ENCODE measurements at places on chromosomes 2 and 18.
A peak's percentile ranks its signal among the peaks of the same experiment; 100 is the strongest.

DNA sequence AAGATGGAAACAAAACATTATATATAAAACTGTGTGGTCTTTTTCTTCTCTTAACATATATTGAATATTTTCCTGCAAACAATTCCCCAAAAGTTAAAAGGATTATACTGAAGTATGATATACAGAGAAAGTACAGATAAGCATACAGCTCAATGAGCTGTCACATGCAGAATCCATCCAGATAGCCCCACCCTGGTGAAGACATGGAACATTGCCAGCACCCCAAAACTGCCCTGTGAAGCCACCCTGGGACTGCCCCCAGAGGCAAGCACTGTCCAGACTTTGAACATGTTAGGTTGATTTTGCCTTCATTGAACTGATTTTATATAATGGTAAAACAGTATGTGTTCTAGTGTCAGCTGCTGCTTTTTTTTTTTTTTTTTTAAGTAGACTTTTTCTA is 112.3 kb upstream of the IL1R2 start:
- DNase-seq = no peak

DNA sequence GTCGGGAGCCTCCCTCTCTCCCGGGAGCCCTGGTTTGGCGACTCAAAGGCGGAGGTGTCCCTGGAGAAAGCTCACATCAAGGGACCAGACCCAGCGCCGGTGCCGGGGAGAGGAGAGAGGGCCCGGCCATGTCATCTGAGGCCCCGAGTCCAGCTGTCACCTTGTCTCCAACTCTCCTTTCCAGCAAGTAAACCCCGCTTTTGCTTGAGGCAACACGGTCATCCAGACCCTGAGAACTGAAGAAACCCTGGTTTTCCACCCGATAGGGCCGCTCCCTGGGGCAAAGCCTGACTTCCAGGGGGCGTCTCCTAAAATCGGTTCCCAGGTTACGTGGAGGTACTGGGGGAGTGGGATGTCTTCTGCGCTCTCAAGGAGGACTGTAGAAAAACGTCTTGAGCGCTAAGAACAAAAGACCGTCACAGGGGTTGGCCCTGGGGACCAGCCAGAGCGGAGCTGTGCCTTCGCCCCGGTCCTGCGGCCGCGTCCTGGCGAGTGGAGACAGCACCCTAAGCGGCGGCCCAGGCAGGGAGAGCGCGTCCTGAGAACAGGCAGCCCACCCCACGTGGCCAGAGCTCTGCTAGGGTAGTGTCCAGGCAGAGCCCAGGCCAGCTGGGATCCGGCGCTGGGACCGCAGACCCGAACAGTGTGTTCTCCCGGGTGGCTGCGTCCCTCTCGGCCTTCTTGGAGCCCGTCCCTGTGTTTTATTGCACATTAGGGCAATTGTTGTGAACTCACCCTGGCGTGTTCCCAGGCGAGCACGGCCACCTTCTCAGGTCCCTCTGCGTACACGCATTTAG is 55.7 kb downstream of the TMEM18 start:
- no peak for DNase-seq

DNA sequence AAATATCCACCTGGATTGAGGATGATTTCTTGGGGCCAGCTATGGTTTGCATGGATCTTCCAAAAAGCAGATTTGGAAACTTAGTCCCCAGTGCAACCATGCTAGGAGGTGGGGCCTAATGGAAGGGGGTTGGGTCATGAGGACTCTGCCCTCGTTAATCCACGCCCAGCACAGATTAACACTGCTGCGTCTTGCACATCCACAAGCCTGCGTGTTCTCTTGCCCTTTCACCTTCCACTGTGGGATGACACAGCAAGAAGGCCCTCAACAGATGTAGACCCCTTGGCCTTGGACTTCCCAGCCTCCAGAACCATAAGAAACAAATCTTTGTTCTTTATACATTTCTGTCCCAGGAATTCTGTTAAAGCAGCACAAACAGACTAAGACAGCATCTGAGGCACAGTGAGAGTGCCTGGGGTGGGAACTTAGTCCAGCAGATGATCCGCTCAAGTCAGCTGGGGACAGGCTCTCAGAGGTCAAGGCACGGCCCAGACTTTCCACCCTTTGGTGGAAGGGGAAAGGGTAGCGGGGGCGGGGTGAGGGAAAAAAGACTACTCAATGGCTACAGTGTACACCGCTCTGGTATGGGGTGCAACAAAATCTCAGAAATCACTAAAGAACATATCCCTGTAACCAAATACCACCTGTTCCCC is 2.4 kb downstream of the RAB17 start:
- no peak for DNase-seq

DNA sequence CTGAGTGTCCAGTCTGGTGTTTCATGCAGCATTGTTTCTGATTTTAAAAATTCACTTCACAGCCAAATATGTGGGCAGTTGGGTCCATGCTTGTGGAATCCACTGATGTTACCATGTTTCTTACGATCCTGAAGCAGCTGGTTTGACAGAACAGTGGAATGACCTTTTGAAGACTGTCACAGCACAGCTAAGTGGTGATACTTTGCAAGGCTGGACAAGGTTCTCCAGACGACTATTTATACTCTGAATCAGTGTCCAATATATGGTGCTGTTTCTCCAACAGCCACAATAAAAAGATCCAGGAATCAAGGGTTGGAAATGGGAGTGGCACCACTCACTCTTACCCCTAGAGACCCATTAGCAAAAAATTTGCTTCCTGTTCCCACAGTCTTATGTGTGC is 577.4 kb upstream of the RAB6C start:
- no peak for DNase-seq

GRCh38 chr2:239286901-239287300 is 113.9 kb downstream of the HDAC4 start:
- no peak for DNase-seq

- no peak for DNase-seq
Observed at GRCh38 chr18:79519751-79520477, 124.2 kb downstream of the NFATC1 start.

DNA sequence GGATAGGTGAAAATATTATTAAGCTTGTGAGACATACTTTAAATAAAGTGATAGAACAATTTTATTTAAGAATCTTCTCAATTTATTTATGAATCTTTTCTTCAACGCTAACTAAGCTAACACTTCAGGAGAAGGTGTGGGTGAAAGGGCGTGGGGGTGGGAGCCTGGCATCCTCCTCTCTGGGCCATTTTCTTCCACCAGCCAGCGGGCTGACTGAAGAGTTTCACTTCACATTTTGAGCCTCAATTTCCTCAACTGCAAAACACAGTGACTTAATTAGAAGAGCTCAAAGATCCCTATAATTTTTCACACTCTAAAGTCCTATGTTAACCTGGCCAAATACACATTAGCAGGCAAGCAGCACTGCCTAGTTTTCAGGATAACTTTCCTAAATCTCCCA is 94.8 kb downstream of the FTCDNL1 start:
- no peak for DNase-seq

DNA sequence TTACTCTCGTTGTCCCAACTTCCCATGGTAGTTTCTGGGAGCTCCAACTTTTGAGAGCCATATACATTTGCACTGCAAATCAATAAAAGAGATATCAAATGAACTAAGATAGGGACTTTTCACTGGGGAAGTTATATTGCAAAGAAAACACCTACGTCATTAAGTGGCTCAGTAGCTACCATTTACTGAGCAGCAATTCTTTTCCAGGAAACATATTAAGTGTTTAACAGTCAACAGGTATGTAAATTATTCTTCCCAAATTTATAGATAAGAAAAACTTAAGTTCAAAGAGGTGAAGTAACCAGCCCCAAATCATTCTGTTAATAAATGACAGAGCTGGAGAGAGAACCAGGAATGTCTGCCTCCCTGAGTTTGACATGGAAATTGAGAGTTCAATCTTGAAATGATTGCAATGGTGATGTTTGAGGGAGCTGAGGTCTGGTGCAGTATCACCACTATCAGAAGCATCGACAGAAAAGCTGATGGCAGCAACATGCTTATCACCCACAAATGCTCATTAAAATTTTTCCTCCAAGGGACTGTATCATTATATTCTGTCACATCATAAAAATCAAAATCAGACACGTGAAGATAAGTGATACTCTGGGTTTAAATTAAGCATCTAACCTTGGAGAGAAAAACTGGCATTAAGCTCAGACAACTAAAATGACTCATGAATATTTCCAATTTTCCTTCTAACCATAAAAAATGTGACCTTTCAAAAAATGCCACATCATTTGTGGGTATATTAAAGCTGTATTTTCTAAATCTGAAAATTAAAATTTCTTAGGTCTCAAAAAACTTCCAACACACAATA is 43.4 kb downstream of the GAREM1 start:
- no peak for DNase-seq

- DNase-seq = no peak
Observed at GRCh38 chr2:129667577-129667976, 311.9 kb upstream of the RAB6C start.

- no peak for DNase-seq
Observed at GRCh38 chr18:44564922-44565321, 115.8 kb upstream of the SETBP1 start.

GRCh38 chr18:8812631-8813030 is 107.3 kb downstream of the MTCL1 start:
- no peak for DNase-seq

DNA sequence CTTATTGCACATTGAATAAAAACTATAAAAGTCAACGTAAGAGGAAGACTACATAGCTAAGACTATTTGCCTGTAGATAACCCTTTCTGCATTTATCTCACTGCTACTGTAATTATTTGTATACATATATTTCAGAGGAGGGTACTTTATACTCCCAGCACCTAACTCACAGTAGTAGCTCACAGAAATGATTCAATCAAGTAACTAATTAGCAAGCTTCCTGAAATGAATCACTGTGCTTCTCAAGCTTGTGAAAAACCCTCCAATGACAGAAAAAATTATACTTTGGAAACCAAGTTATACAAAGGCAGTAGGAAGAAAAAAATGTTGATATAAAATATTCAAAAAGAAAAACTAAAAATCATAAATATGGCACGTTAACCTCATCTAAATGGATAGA is 124.9 kb downstream of the NBAS start:
- no peak for DNase-seq

GRCh38 chr2:204416236-204416635 is 129.0 kb upstream of the PARD3B start:
- no peak for DNase-seq

GRCh38 chr2:163324677-163325076 is 411.1 kb downstream of the FIGN start:
- DNase-seq = peak; percentile 96

GRCh38 chr2:38147333-38148121 is 71.6 kb upstream of the CYP1B1 start:
- DNase-seq = no peak

DNA sequence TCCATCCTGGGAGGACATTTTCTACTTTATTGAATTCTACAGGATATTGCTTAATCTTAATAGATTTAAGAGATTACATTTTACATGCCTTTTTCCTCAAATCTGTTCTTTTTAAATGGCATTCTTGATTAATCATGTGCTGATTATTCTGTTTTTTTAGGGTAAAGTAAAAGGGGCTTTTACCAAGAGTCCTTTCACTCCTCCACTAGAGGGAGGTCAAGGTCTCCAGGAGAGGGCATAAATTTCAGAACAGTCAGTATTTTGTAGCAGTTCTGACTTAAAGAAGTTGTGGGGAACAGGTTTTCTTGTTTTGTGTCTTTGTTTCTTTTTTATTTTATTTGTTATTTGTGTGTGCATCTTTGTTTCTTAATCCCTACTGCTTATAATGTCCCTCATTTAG is 25.4 kb downstream of the WDR75 start:
- DNase-seq = no peak

GRCh38 chr18:46950064-46950656 is 32.8 kb downstream of the KATNAL2 start:
- peak; percentile 21 for DNase-seq

DNA sequence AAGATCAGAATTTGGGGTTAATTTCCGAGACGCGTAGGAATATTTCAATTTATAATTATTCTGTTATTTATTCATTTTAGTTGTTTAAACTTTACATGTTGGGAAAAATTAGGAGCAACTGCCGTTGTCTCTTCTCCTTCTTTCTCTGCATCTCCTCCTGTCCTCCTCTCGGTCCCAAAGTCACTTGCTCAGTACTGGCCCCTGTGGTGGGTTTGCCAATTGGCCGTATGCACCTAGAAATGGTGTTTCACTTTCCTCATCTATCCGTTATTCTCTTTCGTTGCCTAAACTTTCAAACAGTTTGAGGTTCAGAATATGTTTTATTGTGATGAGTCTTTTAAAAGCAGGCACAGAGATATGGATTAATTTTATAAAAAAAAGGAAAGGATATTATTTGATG is 517.9 kb downstream of the PLCL1 start:
- no peak for DNase-seq

DNA sequence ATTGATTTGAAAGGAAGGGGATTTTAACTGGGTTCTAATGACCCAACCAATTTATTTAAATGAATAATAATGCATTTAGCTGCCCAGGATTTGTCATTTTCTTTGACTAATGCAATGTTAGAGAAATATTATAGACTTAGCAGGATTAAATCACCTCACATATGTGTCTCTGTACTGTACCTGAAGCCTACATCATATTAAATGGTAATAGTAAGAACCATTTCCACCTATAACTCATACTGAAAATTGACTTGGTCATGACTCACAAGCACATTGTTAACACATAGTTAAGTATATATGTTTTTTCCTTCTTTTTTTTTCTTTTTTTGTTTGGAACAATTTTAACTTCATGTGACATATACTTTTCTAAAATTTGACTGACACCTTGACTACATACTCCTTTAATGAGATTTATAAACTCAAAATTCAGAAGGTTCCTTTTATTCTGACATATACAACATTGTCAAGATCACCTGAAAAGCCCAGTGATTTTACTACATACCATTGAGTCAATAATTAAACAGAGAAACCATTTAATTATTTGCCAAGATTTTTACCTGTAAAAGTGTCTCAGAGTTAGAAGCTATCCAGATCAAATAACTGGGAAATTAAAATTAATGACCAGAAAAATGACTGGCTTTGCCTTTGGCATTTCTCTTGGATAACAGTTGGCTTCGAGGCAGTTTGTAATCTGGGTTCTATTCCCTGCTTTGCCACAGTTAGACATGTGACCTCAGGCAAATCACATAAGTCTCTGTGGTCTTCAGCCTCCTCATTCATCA is 58.8 kb upstream of the CDC42EP3 start:
- no peak for DNase-seq

DNA sequence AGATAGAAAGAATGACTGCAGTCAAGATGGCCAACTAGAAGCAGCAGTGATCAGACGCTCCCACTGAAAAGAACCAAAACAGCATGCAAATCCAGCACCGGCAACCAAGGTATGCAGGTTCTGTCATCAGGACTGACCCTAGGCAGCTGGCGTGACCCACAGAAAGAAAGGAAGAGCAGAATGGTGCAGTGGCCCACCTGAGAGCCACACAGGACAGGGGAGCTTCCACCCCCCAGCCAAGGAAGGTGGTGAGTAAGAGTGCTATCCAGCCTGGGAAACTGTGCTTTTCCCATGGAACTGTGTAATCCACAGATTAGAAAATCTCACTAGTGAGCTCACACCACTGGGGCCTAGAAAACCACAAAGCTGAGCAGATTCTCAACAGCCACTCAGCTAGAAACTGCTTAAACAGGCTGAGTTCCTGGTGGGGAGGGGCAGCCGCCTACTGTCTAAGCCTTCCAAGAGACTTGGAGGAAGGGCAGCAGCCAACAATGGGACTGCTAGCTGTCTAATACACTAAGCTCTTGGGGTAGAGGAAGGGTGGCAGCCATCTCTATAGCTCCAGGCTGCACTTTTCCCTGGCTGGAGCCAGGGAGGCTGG is 127.9 kb downstream of the EVA1A start:
- no peak for DNase-seq

All from NCI-H1930 (cell line).